ENCODE measurements at places on chromosomes 12 and 14.

GRCh38 chr12:69932154-69932553 lies 107.1 kb downstream of the MYRFL start:
- DNase-seq, result no peak

GRCh38 chr12:57989838-57990237 lies 48.5 kb downstream of the ATP23 start:
- no peak for DNase-seq

DNA sequence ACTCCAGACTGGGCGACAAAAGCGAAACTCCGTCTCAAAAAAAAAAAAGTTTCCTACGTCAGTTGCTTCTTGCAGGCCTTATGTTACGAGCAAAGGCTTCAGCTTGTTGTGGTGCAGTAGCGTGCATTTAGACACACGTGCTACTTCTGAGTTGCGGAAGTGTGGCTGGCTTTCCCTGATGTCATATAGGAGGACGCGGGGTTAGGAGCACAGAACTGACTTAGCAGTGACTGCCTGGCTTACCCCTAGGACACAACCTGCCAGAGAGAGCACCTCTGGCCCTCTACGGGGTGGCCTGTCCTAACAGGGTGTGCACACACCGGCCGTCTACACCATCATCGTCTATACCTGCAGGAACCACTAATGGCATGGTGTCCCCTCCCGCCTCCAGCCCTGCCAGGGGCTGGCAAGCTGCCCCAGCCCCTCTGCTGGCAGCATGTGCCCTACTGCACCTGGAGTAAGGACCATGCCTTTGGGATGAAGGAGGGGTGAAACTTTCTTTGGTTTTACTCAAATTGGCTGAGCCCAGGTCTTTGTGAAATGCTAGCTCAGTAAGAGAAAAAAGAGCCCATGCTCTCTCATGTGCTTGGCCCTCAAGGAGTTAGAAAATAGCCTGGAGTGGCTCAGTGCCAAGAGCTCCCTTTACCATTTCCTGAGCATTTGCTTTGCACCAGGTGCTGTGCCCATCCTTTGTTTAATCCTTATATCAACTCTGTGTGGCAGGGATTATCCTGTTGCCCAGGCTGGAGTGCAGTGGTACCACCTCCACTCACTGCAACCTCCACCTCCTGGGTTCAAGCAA lies 1.7 kb upstream of the GPR68 start:
- DNase-seq, result no peak

- no peak for DNase-seq
These were observed 205.2 kb downstream of the PAX9 start for GRCh38 chr14:36866867-36867266.

GRCh38 chr12:32885831-32886230 lies 10.7 kb downstream of the PKP2 start:
- DNase-seq, result no peak

DNA sequence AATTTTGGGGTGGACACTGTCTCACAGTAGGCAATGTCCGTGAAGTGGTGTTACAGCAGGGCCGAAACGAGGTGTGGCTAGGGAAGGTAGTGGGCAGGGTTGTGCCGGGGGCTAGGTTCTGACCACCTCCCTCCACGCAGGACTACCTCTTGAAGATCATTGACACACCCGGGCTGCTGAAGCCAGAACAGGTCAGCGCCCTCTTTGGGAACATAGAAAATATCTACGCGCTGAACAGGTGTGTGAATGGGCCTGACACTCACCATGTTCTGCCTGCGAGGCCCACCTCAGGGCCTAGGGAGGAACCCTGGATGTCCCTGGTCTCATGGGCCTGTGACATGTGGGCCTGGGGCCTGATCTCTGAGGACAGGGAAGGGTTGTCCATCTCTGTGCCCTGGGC lies 24.6 kb downstream of the PLEKHG3 start:
- no peak for DNase-seq

- DNase-seq, result no peak
These were observed 51.9 kb upstream of the ATF7IP start for GRCh38 chr12:14313379-14314138.

DNA sequence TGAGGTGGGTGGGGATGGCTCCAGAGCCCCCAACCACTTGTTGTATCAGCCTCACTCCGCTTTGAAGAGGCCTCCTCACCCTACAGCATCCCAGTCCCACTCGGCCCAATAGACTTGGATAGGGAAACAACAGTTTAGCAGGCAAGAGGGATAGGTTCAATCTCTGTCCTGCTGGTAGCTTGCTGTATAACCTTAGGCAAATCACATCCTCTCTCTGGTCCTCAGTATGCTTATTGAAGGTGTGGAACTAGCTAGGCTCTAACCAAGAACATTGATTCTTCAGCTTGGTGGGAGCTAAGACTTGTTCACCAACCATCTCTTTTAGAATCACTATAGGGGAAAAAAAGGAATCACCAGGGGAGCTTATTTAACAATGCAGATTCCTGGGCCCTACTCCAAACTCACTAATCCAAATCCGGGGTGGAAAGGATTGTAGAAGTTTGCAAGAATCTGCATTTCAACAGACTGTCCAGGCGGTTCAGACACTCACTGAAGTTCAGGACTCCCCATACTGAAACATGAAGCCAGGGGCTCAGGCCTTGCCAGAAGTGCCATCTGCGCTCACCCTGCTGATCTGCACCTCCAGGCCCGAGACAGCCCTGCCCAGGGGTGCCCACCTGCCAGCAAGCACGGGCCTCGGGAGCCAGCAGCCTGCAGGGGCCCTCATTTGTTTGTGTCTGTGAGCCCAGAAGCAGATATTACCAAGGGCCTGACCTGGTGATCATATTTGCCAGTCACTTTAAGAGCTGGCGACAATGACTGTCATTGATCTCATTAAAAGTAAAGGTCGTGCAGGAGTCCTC lies 113.0 kb downstream of the ADCK1 start:
- DNase-seq, result no peak

GRCh38 chr12:13343375-13343774 lies 146.8 kb downstream of the EMP1 start:
- no peak for DNase-seq

DNA sequence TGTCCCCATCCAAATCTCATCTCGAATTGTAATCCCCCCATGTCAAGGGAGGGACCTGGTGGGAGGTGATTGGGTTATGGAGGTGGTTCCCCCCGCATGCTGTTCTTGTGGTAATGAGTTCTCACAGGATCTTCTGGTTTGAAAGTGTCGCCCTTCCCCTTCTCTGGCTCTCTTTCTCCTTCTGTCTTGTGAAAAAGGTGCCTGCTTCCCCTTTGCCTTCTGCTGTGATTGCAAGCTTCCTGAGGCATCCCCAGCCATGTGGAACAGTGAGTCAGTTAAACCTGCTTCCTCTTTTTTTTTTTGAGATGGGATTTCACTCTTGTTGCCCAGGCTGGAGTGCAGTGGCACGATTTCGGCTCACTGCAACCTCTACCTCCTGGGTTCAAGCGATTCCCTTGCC lies 104.0 kb downstream of the CCDC91 start:
- DNase-seq, result no peak

- peak; percentile 32 for DNase-seq
These were observed 230.5 kb downstream of the ATP23 start for GRCh38 chr12:58171914-58172313.

GRCh38 chr14:60653701-60654161 lies 4.5 kb upstream of the SIX1 start:
- DNase-seq, result no peak

DNA sequence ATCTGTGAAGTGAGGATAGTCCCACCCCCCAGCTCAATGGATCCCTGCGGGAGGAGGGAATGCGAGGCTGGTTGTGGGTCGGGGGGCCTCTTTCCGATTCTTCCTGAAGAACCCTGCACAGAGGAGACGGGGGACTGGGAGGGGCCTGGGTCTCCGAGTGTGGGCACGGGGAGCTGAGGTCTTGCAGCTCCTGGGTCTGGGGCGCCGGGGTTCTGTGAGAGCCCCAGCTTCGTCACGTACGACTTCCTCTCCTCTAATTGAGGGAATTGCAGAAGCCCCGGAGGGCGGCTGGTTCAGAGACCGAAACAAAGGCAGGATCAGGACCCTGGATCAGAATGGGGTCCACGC lies 66.6 kb downstream of the DIO3 start:
- DNase-seq, result no peak

GRCh38 chr14:60665177-60665550 lies 15.9 kb upstream of the SIX1 start:
- no peak for DNase-seq

- DNase-seq, result no peak
These were observed 148.3 kb downstream of the PTCSC3 start for GRCh38 chr14:36028218-36028617.

GRCh38 chr14:80973931-80974641 lies 18.7 kb downstream of the TSHR start:
- peak; percentile 91 for DNase-seq

- DNase-seq, result no peak
These were observed 219.3 kb upstream of the PELI2 start for GRCh38 chr14:55898938-55899337.

DNA sequence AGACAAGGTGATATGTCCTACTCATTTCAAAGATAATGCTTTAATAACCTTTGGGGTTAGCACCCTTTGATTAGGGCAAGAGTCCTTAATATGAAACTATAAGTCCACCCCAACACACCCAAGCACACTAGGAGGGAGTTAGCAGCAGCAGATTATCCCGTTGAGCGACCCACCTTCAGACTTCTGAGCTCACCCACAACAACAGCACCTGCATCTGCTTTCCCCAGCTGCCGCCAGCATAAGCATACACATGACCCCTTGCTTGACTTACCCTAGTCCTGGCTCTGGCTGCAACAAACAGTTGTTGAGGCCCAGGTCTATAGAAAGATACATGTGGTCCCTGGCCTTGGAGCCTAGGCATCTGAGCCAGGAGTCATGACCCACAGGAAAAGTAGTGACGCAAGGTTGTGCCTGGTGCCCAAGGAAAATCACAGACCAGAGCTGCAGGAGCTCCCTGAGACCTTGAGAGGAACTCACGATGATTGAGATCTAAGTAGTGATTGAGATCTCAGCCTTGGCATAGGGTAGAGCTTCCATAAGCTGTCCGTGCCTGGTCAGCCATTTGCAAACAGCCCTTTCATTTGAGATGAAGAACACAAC lies 19.0 kb downstream of the ZDHHC22 start:
- no peak for DNase-seq

DNA sequence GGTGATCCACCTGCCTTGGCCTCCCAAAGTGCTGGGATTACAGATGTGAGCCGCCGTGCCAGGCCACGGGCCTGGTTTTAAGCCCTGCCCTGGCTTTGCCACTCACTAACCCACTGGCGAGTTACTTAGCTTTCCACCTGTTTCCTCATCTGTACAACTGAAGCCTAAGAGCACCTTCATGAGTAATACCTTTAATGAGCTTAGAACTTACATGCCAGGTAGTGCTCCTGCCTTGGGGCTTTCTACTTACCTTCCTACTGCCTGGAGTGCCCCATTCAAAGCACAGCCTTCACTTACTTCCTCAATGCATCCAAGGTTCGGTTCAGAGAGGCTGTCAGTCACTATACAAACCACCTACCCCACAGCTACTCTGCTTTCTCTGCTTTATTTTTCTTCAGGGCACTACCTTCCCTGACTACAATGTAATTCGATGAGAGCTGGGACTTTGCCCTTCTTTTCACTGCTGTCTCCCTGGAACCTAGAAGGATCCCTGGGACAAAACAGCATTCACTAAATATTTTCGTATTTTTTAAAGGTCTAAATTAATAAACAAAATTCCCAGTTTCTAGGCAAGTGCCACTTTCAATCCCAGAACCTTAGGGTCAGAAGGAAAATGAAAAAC lies 13.8 kb downstream of the ZCCHC8 start:
- DNase-seq, result no peak

DNA sequence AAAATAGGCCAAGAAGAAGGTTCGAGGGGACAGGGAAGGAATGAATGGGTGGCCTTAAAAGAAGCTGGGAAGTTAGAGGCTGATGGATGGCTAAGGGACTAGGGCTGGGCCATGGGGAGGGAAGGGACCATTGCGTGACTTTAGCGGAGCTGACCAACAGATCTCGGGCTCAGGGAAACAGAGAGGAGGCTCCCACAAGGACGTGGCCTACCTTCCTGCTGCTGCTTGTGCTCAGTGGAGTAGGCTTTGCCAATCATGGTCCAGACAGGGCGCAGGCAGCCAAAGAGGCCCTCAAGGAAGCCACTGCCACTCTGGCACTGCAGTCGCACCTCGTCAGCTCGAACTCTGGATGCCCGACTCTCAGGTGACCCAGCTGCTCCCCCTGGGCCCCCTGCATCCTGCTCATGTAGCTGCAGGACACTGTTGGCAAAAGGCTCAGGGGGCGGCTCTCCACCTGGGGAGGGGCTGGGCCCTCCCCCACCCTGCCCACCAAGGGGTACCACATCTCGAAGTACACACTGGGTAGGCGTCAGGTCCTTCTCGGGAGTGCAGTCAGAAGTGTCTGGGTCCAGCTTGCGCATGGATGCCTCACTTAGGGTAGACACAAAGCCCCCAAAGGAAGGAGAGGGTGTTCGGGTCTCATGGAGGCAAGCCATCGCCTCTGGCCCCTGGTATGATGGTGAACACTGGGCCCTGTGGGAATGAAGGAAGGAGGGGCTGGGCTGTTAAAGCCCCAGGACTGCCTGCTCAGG lies 12.3 kb downstream of the MAP3K12 start:
- no peak for DNase-seq

DNA sequence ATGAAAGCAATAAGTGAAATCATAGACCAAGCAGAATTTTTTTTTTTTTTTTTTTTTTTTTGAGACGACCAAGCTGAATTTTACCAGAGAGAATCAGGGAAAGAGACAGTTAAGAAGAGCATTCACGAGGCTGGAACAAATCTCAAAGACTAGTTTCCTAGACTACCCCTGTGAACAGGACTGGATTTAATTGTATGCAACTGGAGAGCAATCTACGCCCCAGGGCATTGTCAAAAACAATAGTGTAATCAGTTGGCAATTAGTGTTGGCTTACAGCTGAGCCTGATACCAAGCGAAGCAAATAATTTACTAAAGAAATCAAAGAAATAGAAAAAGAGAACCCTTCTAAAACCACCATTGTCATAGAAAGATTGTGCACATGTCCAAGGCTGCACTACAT lies 232.9 kb upstream of the CPNE8 start:
- DNase-seq, result no peak

DNA sequence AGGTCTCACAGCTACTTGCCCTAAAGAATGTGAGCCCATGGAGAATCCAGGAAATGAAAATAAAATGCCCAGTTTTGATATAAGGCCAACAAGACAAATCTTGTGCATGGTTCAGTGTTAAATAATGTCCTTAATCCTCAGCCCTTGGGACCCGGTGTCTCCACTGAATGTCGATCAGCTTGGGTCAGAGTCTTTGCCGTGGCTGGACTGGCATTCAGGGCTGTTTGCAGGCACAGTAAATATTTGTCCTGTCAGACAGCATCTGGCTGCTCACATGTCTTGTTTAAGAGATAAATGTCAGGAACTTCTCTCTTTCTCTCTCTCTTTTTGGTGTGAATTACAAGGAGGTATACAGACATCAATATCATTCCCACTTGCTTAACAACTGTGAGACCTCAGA lies 452.5 kb downstream of the FUT8 start:
- no peak for DNase-seq

DNA sequence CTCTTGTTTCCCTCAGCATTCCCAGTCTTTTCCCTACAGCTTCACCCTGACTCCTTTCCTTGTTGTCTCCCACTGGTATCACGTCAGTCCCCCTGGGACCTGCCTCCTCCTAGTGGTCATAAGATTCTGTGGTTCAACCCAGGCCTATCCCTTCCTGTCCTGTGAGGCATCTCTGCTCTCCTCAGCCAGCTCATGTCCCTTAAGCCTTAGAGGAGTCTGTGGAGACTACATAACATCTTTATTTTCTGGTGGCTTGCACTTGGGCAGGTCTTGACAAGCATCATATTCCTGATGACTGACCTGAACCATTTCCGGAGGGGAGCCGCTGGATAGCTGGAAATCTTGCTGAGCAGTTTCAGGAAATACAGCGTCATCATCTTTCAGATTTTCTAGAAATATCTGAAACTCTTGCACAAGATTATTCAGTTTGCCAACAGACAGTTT lies 688 bp downstream of the C12orf71 start:
- DNase-seq, result no peak
